Osteoblast (primary cell): ENCODE measurements at places on chromosomes 4 and X. TPM values are rescaled to one million over a fixed set of nuclear protein-coding genes. Genes with fewer than 3 reads are reported as not detected.

Gene SLC4A4
- total RNA-seq: 13.0 and 24.8 TPM in 2 replicates

Gene TMPRSS11F
- not detected in 2 replicates for total RNA-seq

GRCh38 chr4:166003811-166004210 is 130.8 kb downstream of the TLL1 start:
- no peak overlapping the region for H3K27ac ChIP-seq
- no peaks in the 10 kb centered on the region for H3K27me3 ChIP-seq
- no peak for DNase-seq
- H3K4me1 ChIP-seq: no peaks in the 10 kb centered on the region
- no peaks in the 10 kb centered on the region for H3K36me3 ChIP-seq

- no peaks in the 10 kb centered on the region for H3K36me3 ChIP-seq
- H3K4me3 ChIP-seq: no peak overlapping the region
- no peak for DNase-seq
- no peak overlapping the region for H3K27ac ChIP-seq
- H3K4me1 ChIP-seq: no peaks in the 10 kb centered on the region
Observed at GRCh38 chr4:151991884-151992167, 231.0 kb upstream of the GATB start.

DNA sequence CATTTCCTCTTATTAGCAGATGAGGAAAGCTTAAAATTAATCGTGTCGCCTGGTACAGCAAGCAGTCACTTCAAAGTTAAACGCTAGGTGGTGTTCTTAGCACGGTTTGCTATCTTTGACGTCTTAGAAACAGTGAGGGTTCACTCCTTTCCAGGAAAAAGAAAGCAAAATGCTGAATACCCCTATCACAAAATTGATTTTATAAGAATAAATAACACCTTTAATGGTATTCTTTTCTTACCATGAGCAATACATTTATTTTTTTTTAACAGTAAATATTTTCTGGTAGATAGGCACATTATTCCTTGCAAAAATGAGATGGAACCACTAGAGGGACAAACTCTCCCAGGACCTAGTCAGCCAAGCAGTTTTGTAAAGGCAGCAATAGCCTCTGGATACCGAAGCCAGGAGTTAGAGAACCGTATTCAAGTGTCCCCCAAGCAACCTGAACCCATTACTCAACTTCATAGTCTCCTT is 153.9 kb downstream of the KDR start:
- no peak overlapping the region for H3K4me3 ChIP-seq
- no peaks in the 10 kb centered on the region for H3K36me3 ChIP-seq
- H3K4me1 ChIP-seq: no peaks in the 10 kb centered on the region
- H3K27ac ChIP-seq: no peak overlapping the region

Gene NSG1
- not detected in 2 replicates for total RNA-seq

Gene PCDH7
- total RNA-seq: 0.72 and 3.8 TPM in 2 replicates

Gene FGF16
- total RNA-seq: under 0.01 and 0.36 TPM in 2 replicates

DNA sequence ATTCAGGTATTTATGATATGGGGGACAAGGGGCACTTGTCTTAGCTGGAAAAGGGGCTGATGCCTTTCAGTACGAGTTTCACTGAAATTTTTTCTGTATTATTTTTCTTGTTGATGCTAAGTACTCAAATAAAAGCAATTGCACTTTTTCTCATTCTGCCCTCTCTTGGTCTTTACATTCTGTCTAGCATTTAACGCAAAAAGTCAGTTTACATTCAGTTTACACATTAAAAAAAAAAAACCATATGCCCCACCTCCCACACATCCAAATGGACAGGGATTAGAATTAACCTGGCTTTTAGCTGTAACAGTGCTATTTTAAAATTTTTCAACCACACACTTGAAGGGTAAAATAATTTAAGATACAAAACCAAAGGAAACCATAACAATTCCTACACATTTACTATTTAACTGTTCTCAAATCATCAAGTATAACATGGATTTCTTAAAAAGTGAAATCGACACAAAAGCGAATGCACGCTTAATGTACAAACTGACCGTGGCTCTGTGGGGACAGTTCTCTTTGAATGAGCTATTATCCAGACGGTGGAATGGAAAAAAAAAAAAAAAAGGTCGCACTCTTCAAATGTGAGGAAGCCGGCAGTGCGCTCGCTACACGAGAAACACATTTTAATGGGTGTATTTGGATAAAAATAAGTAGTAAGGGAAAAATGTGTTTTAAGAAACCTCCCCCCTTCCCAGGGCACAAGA is 1.4 kb downstream of the AMMECR1 start:
- H3K36me3 ChIP-seq: no peaks in the 10 kb centered on the region
- H3K27me3 ChIP-seq: peaks cover 7% of the 10 kb centered on the region
- H3K27ac ChIP-seq: peak overlapping the region; percentile 70
- peaks cover 11% of the 10 kb centered on the region for H3K4me1 ChIP-seq
